Activated naive CD4-positive, alpha-beta T cell treated with anti-CD3 and anti-CD28 coated beads, Interleukin-2, amount 10 ng/mL, durations not matched to agents 7 days and 5 days (primary cell): ENCODE measurements at places on chromosomes 16 and 17.

GRCh38 chr17:82924214-82924613 is 84.4 kb upstream of the ZNF750 start:
- DNase-seq = no peak

DNA sequence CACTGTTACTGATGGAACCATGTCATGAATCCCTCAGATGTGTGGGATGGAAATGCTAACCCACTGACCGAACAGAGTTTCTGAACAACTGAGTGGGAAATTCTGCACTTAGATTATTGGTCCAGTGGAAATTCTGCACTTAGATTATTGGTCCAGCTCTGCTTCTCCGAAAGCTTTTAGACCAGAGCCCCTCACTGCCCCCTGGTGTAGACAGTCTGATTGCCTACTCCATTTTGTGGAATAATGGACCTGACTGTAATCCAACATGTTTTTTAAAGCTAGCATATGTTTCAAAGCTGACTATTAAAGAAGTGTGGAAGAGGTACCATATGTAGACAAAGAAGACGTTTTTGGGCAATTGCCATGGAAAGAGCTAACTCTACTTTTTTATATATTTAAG is 50.3 kb upstream of the TBX2 start:
- DNase-seq = no peak

DNA sequence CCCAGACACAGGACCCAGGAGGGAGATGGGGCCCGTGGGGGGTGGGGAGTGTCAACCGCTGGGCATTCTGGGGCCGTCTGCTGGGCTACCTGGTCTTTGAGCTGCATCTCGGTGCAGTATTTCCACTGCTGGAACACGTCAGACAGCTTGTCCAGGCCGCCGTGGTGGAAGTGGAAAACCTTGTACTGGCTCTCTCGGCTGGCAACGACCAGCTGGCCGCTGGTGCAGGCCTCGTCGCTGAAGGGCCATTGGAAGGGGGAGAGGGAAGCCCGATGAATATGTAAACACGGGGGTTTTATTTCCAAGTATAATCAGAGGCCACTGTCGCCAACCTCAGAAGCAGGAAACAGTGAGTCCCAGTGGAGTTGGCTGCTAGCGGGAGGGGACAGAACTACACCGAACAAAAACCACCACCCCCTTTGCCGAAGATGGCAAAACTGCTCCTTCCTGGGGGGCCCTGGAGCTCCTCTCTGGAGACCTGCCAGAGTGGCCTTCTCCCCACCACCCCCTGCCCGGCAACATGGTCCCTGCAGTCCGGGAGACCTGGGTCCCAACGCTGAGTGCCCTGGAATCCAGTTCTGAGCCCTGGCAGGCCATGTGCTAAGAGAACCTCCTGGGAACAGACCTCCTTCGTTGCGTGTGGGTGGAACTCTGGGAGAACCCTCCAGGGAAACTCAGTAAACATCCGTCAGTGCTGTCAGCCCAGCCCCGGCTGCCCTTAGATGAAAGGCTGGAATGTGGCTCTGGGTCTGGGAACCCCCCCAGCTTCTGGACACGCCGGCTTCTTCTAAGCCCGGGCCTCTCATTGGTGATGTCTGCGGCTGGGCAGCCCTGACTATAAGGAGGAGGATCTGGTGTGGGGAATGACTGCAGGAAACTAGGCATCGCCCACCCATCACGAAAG is 84.1 kb downstream of the TBC1D16 start:
- peak; percentile 16 for DNase-seq

GRCh38 chr17:44170499-44171201 is at the start of gene ASB16:
Gene ASB16, plus strand, starts transcription at chr17:44170704. Its CDS starts 86 bp downstream, at chr17:44170790.
- DNase-seq = no peak

DNA sequence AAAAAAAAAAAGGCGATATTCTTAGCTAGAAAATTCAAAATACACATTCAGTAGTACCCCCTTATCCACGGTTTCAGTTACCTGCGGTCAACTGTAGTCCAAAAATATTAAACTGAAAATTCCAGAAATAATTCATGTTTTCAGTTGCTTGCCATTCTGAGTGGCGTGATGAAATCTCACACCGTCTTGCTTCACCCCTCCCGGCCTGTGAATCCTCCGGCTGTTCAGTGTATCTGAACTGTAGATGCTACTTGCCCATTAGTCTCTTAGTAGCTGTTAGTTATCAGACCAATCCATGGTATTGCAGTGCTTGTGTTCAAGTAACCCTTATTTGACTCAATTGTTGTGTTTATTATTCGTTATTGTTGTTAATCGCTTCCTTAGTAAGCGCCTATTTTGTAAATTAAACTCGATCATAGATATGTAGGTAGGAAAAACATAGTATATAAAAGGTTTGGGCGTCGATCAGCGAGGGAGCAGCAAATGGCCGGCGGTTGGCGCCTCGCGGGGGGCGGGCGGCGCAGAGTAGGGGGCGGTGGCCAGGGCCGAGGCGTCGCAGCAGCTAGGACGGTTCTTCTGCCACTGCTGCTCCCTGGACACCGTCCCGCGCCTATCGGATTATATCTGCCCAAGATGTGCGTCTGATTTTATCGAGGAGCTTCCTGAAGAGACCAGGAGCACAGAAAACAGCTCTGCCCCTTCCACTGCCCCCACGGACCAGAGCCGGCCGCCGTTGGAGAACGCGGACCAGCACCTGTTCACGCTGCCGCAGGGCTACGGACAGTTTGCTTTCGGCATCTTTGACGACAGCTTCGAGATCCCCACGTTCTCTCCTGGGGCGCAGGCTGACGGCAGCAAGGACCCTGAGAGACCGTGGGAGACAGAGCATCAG is 39.8 kb upstream of the AKAP1 start:
- DNase-seq = no peak

DNA sequence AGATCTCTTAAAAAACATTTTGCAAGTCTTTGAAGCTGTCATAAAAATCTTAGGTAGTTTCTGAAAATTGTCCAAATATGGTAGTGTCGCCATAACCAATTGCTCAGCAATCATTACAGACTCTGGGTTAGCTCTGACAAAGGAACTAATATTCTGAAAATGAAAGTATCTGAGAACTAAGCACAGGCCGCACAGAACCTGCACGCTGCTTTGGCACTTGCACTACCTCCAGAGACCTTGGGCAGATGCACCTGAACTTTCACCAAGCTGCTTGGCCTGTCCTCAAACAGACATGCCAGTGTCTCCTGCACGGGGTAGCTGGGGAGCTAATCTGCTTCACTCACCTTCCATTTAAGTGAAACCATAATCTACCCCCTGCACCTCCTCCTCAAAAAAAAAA is 317.0 kb downstream of the MAF start:
- DNase-seq = peak; percentile 60

DNA sequence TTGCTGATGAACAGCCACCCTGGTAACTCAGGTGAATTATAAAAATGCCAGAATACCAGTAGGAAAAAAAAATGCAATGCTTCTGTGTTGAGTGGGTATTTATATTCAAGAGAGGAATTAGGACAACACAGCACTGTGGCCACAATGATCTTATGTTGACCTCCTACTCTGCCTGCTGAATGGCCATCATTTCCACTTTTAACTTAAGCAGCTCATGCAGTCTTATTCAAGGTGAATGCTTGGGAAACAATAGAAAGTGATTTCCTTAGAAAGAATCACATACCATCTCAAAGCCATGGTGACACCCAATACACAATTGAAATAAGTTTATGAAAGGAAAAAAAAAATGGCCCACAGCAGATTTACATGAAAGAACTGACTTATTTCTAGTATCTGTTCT is 224.0 kb downstream of the CDH8 start:
- DNase-seq = no peak

GRCh38 chr16:77359065-77359502 is 75.8 kb downstream of the ADAMTS18 start:
- DNase-seq = no peak

DNA sequence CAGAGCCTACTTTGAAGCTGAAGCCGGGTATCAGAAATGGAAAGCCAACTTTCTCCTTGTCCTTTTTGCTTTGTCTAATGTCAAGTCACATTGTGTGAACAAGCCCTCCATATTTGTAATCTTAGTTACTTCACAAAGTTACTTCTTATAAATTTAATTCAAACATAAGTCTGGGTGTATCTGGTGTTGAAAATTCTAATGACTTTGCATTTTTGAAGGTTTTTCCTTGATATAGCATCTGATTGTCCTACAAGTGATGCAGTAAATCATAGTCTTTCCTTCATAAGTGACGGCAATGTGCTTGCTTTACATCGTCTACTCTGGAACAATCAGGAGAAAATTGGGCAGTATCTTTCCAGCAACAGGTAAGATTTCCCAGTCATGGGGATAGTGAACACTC is 36.9 kb downstream of the OMG start:
- DNase-seq = no peak

- DNase-seq = no peak
These were observed 10.6 kb upstream of the TFAP4 start for GRCh38 chr16:4283441-4283840.

DNA sequence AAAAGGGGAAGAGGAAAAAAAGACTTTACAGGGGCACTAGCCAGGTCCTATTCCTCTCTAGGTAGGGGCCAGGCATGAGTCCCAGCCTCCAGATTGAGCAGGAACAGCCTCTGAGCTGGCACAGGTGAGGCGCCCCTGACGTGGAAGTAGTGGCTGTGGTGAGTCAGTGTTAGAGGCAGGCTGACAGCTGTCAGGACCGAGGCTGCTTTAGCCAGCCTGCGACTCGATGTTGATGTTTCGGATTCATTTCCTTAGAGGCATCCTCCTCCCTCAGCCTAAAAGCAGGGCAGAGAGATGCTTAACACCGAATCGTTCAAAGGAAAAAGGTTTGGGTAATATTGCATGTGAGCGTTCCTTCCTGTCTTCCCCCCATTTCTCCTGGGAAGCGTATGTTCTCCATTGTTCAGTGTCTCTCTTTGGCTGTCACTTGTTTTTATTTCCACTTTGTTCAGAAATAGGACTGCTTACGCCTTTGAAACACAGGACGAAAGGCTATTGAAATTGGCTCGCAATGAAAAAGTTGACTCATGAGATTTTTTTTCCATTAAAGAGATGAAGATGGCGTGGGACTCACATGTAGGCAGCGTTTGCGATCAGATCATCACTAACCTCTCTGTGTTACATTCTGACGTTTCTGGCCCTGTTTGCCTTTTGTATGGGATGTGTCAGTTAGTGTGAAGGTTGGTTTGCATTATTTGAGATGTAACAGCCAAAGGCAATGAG is 1.3 kb downstream of the KIAA0513 start:
- peak; percentile 80 for DNase-seq

GRCh38 chr16:79628501-79628975 is 28.0 kb upstream of the MAF start:
- peak; percentile 63 for DNase-seq
